ENCODE measurements at places on chromosomes 2 and 18.

DNA sequence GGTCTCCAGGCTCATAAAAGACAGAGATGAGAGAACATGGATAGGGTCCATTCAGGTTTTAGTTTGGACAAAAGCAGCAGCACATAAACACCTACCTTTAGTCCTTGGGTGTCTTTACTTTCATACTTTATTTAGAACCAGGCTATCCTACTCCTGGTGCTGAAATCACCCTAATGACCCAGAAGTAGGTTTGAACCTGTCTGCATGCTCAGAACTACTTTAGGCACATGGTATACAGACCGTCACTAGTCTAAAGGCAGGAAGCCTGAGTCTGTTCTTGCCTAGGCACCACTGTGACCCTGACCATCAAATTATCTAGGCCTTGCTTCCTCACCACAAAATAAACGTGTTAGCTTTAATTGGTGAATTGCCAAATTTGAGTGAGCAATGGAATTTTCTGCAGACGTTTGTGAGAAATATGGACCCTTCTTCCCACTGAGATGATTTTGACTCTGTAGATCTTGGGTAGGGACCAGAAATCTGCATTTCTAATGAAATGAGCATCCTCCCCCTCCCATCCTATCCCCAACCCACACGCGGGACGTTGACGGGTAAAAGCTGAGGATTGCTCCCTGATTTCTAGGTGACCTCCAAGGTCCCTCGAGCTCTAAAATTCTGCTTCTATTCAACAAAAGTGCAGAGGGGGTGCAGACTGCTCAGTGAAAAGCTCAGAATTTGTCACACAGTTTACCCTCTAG lies 75.1 kb downstream of the PLEKHM3 start:
- no peak for DNase-seq

DNA sequence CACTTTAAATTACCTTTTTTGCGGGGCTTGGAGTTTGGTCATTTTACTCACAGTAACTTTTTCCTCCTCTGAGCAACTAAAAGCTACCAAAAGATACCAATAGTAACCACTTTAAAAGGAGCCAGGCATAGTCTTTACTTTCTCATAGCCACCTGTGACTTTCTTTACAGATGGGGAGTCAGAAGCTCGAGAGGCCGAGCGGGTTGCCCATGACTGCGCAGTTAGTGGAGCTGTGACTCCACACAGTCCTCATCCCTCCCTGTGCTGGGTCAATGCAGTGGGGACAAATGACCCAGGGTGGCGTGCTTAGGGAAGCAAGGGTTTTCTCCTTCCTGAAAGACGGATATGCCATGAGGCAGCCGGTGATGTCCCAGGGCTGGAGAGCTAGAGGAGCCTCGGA lies 11.9 kb downstream of the LCT start:
- DNase-seq = no peak

GRCh38 chr2:156483741-156484173 lies 47.6 kb downstream of the GPD2 start:
- no peak for DNase-seq

- DNase-seq = no peak
These were observed 171.6 kb downstream of the IKZF2 start for GRCh38 chr2:212979799-212980198.

GRCh38 chr2:110980339-110981062 lies 140.2 kb upstream of the BCL2L11 start:
- DNase-seq = no peak

DNA sequence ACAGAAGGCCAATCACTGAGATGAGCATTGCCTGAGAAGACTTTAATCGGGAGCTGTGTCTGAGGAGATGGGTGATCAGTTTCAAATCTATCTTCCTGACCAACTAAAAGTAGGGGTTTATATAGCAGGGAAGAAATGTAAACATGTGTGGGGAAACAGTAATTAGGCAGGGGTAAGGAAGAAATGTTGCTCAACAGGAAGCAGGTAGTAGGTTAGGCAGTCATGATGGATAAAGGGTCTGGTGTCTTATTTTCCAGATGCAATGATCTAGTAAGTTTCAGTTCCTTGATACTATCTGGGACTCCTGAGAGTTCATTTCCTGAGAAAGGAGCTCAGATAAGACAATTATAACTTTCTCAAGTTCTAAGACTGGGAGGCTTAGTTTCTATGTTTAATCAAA lies 33.8 kb upstream of the DNAJC10 start:
- no peak for DNase-seq

- no peak for DNase-seq
These were observed 81.5 kb upstream of the LDLRAD4 start for GRCh38 chr18:13136904-13137669.

DNA sequence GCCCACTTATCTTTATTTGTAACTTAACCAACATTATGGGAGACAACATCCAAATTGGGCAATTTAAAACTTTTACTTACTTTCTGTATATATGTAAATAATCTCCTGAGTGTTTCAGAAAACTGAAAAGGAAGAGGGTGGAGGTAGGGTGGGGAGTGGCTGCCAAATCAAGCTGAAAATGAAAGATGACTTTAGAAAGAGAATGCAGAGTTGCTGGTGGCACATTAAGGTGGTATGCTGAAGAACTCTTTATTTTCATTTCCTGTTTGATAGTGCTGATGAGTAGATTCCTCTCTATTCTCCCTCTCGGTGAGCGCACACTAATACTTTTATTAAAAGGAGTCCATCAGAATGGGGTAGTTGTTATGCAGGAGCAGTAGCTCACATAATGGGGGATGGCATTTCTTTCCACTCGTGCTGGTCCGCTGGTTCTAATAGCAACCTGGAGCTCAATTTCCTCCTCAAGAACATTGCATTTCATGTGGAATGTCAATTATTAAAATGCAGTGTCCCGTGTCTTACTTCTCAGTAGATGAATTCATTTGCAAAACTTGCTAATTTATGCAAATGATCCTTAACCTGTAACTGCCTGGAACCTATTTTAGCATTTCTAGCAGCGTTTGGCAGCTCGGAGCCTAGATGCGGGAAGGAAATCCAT lies 466.9 kb upstream of the HNRNPA3 start:
- DNase-seq = no peak

DNA sequence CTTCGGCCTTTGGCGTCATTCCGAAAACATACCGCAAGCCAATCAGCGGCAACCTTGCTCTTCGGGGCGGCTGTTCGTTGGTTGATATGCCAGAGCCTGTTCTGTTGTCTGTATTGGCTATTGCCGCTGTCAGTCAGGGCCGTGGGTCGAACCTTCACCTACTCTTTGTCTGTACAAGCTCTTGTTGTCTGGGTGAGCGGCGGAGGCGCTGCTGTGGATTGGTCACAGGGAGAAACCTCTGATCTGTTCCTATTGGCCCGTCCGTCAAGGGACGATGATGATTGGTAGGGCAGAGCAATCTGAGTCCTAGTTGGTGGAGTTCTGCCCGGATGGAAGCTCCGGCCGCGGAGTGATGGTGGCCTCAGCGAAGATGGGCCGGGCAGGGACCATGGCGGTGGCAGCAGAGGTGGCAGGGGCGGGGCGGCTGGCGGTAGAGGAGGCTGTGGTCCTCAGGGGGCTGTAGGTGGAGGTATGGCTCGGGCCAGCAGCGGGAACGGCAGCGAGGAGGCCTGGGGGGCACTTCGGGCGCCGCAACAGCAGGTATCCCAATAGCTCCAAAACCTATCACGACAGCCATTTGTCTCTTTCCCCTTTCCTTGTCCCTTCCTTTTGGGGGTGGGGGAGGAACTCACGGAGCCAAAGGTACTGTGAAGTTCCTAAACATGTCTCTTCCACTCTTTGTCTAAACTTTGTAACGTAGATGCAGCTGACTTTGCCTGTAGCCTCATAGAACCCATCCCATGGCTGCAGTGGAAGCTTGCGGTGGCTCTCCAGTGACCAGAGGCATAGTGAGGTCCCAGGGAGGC lies at the start of gene WBP1:
Gene WBP1 (plus strand): TSS at position 307 of the 806 bp plus-strand sequence. CDS start 165 bp downstream, at position 472.
- peak; percentile 93 for DNase-seq

DNA sequence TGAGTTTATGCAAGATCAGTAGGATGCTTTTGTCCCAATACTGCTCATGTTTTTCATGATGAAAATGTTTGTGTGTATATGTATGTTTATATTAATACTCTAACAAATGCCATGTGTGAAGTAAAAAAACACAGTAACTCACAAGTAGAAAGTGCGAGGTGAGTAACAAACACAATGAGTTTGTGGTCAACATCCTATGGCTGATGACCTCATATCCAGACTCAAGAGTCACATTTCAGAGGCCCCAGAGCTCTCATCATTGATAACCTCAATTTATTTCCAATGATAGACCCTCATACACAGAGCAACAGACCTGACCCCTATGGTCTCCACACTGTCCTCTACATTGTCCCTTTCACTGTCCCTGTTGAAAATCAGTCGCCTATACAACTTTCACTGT lies 34.5 kb downstream of the ZNF519 start:
- DNase-seq = no peak

DNA sequence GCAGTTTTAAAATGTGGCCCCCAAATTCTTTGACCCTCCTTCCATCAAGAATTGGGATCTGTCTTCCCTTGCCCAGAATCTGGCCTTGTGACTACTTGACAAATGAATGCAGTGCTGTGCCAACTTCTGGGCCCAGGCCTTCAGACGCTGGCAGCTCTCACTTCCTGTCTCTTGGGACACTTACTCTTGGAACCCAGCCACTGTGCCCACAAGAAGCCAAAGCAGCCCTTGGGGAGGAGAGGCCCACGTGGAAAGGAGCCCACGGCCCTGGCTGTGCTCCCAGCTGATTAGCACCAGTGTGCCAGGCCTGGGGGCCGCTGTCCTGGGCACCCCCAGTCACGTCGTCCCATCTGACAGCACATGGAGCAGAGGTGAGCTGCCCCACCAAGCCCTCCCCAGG lies 56.6 kb downstream of the RPL37A start:
- DNase-seq = peak; percentile 58

GRCh38 chr2:21687589-21687988 lies 563.8 kb downstream of the TDRD15 start:
- no peak for DNase-seq

DNA sequence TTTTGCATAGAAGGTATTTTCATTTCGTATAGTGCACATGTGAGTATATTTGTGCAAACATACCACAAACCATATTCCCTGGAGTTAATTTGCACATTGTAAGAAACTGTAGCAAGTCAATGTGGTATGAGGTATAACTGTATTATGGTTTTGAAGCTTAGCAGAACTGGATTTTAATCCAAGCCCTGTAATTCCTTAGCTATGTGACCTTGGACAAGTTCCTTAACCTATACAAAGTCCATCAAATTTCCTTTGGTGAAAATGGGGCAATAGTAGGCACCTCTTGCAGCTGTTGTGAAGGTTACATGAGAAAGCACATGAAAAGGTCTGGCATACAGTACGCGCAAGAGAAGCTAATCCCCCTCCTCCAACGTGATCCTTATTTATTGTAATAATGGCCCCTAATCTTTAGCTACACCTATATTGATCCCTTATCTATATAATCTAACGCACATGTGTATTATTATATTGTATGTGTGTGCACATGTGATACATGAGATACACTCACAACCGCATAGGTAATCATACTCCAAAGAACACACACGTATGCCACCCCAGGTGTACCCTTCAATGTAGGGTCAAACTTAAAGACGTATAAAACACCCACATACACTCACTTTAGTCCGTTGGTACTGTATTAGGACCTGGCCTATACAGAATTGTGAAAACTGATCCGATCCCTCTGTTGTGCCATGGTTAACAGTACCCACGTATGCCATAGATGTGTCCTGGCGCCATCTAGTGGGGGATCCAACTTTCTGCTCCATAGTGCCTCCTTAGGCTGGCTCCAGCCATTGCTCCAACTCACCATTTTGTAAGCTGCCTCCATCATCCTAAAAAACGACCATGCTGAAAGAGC lies 402.9 kb upstream of the SLC14A2 start:
- DNase-seq = peak; percentile 29

GRCh38 chr18:79385326-79385707 lies 10.4 kb upstream of the NFATC1 start:
- no peak for DNase-seq

DNA sequence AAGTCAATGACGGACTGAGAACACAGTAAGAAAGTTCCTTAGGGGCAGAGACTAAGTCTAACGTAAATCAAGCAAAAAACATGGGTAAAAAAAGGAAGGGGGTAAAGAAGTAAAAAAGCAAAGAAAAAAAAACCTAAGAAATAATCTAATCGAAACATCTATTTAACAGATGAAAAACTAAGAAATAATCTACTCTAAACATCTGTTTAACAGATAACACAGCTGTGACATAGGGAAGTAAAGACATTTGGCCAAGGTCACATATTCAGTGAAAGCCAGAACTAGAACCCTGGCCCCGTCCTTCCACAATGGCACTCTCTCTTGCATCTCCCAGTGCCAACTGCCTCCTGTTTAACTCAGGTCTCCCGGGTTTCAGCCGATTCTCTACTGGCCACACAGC lies 48.1 kb downstream of the PSD4 start:
- DNase-seq = no peak

DNA sequence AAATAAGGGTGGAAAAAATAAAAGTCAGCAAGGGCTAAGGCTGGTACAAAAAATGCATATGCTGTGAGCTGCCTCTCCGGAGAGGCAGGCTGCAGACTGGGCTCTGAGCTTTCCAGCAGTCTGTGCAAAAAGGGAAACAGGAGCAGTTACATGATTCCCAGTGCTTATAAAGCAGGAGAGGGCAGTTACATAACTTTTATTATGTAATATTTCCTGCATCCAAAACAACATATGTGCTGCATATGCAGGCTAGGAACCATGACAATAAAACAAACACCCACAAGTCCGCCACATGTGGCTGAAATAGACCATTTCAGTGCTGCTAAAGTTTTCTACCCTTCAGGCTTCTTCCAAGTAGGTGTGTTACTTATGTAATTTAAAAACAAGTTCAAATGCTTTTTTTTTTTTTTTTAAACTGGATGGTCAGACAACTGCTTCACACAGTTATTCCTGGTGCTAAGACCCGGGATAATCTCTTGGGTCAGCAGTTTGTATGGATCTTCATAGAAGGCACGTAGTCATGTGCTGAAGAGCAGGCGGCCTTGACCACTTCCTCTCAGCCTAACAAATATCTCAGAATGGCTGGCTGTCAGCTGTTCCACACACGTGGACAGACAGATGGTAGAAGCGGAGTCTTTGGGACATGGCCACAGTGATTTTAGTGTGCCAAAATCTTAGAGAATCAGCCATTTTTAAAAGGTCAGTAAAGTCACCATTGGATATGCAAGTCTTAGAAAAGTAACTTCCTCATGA lies 43.5 kb downstream of the ARMC9 start:
- DNase-seq = no peak

DNA sequence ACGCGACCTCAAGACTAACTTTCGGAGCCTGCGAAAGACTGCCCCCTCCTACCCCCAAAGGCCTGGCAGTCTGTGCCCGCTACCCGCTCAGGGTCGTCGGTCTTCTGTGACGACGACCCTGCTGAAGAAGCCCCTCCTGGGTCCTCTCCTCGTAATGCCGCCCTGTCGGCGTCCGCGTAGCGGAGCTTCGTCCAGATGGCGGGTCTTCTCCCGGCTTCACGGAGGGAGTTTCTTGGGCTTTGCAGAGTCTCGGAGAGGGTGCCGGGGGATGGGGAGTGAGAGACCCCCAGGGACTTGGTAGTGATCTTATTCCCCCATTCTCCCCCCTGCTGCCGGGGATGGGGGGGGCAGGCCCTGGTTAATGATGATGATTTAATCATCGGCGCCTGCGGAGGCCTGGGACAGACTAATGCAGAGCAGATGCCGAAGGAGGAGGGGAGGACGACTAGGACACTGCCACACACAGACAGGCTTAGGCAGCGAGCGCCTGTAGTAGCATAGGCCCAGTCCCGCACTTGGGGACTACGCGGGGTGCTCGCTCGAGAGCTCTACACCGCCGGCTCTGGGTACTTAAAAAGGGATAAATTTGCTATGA lies 528 bp upstream of the PCGF1 start:
- DNase-seq = no peak
